ENCODE measurements at places on chromosomes 12 and 14.
A peak's percentile ranks its signal among the peaks of the same experiment; 100 is the strongest.

DNA sequence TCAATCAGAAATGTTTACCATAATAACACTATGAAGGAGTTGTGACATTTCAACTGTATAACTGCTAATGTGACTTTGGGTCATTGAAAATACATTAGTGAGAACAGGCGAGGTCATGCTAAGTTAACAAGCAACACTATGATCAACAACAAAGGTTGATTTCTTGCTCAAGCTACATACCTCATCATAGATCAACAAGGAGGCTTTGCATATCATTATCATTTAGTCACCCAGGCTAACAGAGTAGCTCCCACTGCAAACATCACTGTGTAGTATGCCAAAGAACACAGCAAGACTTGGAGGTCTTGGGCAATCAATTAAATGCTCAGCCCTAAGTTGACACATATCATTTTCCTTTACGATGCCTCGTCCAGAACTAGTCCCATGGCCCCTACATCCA is 212.5 kb downstream of the NOVA1 start:
- no peak for DNase-seq

DNA sequence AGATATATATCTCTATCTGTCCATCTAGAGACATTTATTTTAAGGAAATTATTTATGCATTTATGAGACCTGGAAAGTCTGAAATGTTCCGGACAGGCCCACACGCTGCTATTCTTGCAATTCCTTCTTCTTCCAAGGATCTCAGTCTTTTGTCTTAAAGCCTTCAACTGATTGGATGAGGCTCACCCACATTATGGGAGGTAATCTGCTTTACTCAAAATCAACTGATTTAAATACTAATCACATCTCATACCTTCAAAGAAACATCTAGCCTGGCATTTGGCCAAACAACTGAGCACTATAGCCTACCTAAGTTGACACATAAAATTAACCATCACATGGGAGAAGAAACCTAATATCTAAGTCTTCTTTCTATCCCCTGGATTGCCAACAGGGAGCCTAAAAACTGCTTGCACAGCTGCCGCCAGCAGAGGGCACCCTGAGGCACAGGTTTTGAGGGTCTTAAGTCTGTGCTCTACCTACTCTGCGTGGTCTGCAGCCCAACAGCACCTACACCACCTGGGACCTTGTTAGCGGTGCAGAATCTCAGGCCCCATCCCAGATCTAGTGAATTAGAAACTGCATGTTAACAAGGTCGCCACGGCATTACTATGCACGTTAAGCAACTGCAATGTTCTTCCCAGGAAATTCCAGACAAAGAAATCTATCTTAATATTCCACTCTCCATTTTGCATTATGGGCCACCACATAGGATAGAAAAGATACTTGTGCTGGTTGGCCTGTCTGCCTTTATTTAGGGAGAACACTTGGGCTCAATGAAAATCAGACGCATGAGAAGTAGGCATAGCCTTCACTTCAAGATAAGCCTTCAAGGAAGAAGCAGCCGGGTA is 249.7 kb downstream of the FOXG1 start:
- DNase-seq: no peak

DNA sequence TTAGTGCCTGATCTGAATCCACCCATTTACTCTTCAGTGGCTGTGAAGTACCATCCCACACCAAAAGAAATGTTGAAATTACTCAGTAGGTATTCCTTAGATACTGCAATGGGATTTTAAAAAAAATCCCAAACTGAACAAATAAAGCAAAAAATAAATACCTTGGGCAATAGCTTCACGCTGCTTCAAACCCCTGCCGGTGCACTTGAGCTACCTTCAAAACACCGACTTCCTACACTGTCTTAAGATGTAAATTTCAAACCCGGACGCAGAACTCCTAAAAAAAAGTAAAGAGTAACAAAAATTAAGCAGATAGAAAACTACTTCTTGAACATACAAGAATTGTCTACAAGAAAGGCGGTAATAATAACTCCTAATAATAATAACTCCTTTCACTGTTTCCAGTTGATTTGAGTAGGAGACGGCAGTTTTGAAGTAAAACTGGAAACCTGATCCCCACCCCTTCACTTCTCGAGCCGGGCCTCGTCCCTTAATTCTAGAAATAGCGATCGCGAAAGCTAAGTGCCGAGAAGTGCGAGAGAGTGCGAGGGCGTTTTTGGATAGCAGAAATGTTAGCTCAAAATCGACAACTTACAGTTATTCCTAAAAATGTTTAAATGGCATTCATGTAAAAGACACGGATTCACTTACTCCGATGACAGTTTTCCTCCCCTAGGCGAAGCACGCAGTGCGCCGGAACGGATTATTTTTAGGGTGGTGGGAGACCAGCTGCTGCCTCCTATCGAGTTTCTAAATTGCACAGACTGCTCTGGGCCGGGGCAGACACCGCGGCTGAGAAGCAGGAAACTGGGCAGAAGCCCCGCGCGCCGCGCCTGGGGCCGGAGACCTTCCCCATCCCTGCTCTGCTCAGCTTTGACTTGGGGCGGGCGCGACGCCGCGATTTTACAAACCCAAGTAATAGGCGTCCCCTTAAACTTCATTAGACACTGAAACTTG is at the start of gene ABCC9:
TSS of gene ABCC9 (minus strand) at position 878 of the 957 bp plus-strand sequence. CDS start 4,752 bp downstream, outside the sequence.
- DNase-seq: peak; percentile 52

DNA sequence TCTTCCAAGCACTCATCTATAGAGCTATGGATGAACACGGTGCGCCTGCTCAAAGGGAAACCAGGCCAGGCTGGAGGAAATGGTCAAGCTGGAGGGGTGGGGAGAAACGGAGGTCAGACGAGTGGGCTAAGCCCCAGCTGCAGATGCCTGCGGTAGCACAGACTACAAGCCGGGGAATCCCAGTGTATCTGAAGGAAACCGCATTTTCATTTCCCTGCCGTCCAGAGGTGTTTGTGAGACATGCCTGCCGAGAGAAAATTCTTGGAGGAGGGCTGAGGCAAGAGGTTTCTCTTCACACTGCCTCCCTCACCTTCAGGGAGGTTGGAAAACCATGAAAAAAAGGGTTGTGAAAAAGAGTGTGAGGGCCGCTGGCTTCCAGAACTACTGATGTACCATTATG is 102.0 kb upstream of the FOXN3 start:
- no peak for DNase-seq

DNA sequence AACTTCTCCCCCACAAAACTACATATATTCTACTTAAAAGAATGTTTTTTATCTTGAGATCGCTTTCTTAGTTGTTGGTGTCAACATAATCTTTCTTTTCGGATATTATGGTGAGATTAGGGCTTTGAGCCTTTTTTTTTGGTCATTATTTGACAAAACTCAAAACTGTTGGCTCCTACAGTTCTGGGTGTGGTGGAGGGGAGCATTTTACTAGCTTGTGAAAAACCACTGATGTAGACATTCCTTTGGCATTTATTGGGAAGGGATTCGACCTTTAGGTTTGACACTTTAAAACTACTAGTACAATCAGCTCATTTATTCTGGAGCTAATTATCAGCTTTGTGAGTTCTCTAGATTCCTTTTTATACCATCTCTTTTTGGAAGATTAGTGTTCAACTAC is 24.4 kb downstream of the MSRB3 start:
- DNase-seq: no peak

GRCh38 chr12:115810122-115810901 is 467.2 kb downstream of the MED13L start:
- no peak for DNase-seq

DNA sequence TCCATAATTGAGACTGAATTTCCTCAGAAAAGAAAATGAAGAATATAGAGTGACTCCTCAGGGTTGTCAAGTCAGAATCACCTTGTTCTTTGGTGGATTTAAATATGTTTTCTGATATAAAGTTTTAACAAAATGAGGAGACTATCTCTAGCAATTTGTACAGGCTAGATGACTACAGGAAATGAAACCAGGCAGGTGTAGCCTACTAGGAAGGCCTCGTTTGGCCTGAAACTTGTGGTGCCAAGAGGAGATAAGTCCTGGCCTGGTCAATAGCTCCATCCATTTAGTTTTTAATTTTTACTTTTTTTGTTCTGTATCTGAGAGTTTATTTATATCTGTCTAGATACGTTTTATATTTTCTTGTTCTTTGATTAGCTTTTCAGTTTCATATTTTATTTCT is 41.5 kb downstream of the SNAPC1 start:
- DNase-seq: no peak

- DNase-seq: no peak
These were observed 32.1 kb downstream of the DEPDC4 start for GRCh38 chr12:100234591-100235304.

DNA sequence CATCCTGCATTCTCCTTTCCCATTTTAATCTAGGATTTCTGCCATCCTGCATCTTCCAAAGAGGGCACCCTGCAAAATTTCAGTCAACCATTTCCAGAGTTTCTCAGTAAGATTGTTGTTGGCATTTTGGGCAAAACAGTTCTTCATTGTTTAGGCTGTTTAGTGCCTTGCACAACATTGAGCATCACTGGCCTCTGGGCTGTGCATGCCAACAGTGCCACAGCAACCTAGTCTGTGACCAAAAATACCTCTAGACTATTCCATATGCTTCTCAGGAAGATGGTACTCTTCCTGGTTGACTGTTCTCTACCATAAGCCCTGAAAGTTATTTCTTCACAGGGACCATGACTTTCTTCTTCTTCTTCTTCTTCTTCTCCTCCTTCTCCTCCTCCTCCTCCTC is 32.5 kb upstream of the ISM2 start:
- DNase-seq: no peak

DNA sequence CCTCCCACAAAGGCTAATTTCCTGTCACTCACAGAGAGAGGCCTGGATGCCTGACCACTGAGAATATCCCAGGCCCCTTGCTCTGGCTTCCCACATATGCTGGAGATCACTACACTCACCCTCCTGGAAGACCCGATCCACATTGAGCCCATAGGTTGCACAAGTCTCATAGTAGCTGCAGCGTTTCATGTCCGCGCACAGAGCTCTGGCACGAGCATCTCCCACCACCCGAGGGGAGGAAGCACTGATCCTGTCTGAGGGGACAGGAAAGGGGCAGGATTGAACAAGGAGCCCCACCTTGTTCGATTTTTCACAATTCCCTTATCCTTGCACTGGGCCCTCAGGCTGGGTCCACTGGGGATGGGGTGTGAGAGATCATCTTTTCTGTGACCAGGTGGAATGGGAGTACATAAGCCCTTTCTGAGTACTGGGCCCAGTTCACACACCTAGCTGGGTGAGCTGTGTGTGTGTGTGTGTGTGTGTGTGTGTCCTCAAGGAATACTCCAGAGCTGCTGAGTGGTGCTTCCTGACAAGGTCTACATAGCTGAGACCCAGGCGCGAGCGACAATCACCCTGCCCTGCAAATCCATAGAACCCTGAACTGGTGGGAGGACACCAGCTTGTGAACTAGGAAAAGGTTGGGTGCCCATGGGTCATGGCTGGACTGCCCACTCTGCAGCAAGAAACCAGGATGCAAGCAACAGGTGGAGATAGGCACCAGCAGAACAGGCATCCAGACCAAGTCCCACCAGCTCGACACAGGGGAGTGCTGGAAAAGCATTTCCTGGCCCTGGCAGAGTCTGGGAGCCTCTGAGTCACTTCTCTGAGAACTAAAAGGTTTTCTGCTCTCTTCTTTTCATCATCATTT is 5.6 kb downstream of the AGAP2 start:
- DNase-seq: no peak

DNA sequence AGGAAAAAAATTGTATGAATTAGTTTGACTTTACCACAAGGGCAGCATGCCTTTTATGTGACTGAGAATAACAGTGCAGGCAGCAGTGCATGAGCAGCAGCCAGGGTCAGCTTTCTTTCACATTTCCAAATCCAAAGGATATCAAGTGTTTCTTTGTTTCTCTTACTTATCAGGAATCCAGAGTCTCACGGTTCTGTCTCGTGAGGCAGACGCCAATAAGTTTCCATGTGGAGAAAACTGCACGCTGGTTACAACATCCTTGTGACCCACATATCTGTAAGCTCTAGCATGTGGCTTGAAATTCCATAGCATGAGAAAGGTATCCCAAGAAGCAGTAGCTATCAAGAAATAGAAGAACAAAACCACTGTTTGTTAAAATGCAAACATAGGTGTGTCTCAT is 27.6 kb downstream of the GALNT4 start:
- DNase-seq: no peak

- no peak for DNase-seq
These were observed 21.8 kb downstream of the SH2B3 start for GRCh38 chr12:111427417-111428074.

GRCh38 chr12:49661191-49661590 is 37.8 kb downstream of the PRPF40B start:
- DNase-seq: no peak

DNA sequence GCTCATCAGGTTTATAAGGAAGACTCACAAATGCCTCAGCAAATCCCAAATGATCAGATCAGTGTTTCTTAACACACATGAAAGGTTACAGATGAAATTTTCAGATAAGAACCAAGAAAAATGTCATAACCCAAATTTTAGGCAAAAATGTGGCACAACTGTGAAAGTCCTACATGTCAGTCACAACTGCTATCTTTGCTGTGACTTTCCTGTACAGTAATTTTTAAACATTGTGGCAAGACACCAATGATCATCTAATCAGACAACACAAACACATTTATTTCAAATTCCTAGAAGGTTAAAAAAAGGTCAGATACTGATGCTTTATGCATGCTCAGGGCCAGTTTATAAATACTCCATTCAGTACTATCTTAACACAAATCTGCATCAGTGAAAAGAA is 31.1 kb downstream of the NUDT4 start:
- no peak for DNase-seq

- no peak for DNase-seq
These were observed 86.3 kb downstream of the LRP6 start for GRCh38 chr12:12180575-12180974.

DNA sequence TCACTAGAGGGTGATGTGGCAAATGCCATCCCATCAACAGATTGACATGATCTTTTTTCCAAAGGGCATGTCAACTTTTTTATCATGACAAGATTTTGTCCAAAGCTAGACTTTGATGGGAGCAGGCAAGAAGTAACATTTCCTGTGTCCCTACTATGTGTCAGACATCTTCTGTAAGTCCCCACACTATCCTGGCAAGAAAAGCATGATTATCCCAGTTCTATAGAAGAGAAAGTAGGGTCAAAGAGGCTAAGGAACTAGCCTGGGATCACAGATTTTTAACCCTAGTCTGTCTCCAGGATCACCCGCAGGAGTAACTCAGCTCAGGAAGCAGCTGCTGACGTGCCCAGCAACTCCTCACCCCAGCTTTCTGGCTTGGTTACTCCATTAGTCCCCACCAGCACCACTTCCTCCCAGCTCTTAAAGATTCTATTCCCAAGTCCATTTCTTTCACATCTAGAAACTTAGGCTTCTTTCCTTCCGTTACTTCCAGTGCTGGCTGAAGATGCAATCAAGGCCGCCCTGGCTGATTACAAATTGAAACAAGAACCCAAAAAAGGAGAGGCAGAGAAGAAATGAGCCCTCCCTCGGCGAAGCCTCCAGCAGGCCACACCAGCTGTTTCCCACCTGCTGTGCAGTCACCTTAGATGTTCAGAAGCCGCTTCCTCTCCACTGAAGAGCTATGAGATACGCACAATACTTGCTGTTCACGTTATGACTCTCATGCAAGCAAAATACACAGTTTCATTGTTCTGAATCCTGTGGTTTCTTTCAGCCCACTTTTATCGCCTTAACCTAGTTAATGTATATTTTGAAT is 6.2 kb downstream of the ISCU start:
- peak; percentile 42 for DNase-seq

All from ureter (tissue), 1 donor.